Neural progenitor cell (in vitro differentiated cells): ENCODE measurements at places on chromosomes 11 and 22.

- no peak for DNase-seq
These were observed 225.3 kb downstream of the ADAMTS15 start for GRCh38 chr11:130673698-130674097.

- no peak for DNase-seq
These were observed 1304.6 kb upstream of the TENM4 start for GRCh38 chr11:80745416-80745815.

GRCh38 chr11:126158054-126158791 lies 53.2 kb downstream of the RPUSD4 start:
- DNase-seq: no peak

DNA sequence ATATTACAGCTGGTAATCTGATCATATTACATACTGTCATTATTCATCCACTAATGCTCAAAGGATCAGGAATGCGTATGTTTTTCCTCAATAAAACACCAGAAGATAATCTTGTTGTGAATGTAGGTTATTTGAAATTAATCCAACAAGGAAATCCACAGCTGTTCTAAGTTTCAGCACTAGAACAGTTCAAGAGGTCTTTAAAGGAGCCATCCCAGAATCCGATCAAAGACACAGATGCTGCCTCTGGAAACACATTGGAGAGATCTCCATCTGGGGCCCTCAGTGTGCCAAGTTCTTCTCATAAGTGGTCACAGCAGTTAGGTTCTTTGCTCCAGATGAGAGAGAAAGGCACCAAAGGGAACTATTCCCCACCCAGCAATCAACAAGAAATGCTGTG lies 1955.1 kb upstream of the RAG2 start:
- DNase-seq: no peak

- peak; percentile 95 for DNase-seq
These were observed 24.2 kb downstream of the TSKU start for GRCh38 chr11:76807206-76807875.

DNA sequence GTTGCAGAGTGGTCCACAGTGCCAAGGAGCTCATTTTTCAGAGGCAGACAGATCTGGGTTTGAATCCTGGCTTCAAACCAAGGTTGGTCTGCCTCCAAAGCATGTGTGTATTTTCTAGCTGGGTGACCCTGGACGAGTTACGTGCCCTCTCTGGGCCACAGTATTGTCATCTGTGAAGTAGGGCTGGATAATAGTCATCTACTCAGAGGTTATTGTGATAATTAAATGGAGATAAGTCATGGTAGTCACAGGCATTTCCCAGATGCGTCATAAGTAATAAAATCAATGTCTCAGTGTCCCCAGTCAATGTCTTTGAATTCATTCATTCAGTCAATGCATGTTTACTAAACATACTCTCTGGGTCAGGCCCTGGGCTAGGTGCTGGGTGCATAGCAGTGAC lies 8.6 kb downstream of the OMP start:
- no peak for DNase-seq

DNA sequence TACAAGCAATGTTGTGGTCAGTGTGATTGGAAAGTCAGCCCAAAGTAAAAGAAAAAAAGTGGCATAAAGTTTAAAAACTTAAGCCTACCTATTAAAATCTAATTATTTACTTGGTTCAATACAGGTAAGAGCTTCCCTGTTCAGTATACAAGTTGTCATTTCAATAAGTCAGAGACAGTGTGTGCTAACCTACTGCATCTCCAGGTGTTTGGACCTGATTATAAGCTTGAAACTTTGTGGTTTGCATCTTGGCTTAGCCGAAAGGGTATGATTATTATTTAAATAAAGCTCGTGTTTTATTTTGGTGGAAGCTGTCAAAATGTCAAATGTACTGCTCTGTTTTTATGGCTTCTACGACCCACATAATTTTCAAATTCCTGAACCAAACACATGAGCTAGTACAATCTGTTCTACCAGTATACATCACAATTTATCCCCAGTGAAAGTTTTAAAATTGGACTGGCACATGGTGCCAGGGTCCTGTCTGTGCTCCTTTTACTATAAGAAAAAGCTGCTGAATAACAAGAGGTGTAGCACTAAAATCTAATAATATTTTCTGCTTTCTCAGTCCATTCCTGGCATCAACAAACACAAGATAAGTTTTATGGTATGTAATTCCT lies 103.9 kb upstream of the ANO3 start:
- DNase-seq: no peak

GRCh38 chr11:69648679-69649575 lies 8.0 kb downstream of the CCND1 start:
- no peak for DNase-seq

DNA sequence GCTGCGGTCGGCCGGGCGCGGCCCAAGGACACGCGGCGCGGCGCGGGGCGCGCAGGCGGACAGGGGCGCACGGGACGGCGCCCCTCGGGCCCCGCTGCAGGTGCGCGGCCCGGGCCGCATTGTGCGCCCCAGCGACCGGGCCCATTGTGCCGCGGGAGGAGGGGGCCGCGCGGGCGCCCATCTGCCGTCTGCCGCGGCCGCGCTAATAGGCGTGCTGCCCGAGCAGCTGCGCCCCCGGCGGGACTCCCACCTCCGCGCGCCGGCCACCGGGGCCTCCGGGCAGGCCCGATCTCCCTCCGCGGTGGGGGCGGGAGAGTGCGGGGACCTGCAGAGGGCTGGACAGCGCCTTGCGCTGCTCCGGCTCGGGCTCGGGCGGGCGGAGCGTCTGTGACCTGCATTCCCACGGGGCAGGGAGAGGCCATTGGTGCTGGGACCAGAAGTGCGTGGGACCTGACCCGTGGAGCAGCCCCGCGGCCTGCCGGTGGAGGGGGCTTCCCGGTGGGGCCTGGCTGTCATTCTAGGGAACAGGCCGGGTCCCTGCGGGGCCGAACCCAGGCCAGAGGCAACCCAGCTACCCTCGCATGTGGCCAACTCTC lies 933 bp downstream of the BRSK2 start:
- DNase-seq: peak; percentile 90
